GM23338 (cell line): ENCODE measurements at places on chromosomes 13 and 19. TPM values are rescaled to one million over a fixed set of nuclear protein-coding genes. Genes with fewer than 3 reads are reported as not detected.

The SBNO2 gene
- 6.3 and 6.9 TPM in 2 replicates for polyA plus RNA-seq

The SYT3 gene
- polyA plus RNA-seq = 9.5 and 10.0 TPM in 2 replicates

The IFI30 gene
- polyA plus RNA-seq = 31.9 and 34.4 TPM in 2 replicates

The NXNL1 gene
- not detected in 2 replicates for polyA plus RNA-seq

The FUT3 gene
- 0.45 TPM in 1 of 2 replicates, not detected in the other for polyA plus RNA-seq

The SIGLEC8 gene
- not detected in 2 replicates for polyA plus RNA-seq

The LINGO3 gene
- 0.29 and 0.40 TPM in 2 replicates for polyA plus RNA-seq

The TUBA3C gene
- not detected in 2 replicates for polyA plus RNA-seq

The COL5A3 gene
- 0.89 and 1.2 TPM in 2 replicates for polyA plus RNA-seq

The CASP14 gene
- polyA plus RNA-seq = not detected in 2 replicates

The ONECUT3 gene
- polyA plus RNA-seq = not detected in 2 replicates

The ZNF626 gene
- polyA plus RNA-seq = 18.5 and 21.8 TPM in 2 replicates

The ZC3H4 gene
- 26.7 and 29.4 TPM in 2 replicates for polyA plus RNA-seq

The KASH5 gene
- polyA plus RNA-seq = 0.44 TPM in 1 of 2 replicates, not detected in the other

The ZNF317 gene
- polyA plus RNA-seq = 22.7 and 25.2 TPM in 2 replicates

The FFAR3 gene
- polyA plus RNA-seq = not detected in 2 replicates

The OLFM4 gene
- not detected in 2 replicates for polyA plus RNA-seq

The CYP2A6 gene
- 0.39 TPM in 1 of 2 replicates, not detected in the other for polyA plus RNA-seq

The LPAR6 gene
- 1.9 and 2.1 TPM in 2 replicates for polyA plus RNA-seq

The SEMA6B gene
- 5.3 and 6.9 TPM in 2 replicates for polyA plus RNA-seq

The RFX1 gene
- 8.9 and 9.4 TPM in 2 replicates for polyA plus RNA-seq

The AMH gene
- polyA plus RNA-seq = 1.4 and 1.9 TPM in 2 replicates

The GRIN2D gene
- 4.4 and 6.0 TPM in 2 replicates for polyA plus RNA-seq

The IGFLR1 gene
- polyA plus RNA-seq = 17.8 and 18.1 TPM in 2 replicates

The SDHAF1 gene
- 19.9 TPM in 2 replicates for polyA plus RNA-seq

The NCAN gene
- polyA plus RNA-seq = 1.8 and 2.2 TPM in 2 replicates

The RINL gene
- polyA plus RNA-seq = 19.4 and 21.4 TPM in 2 replicates

The TEX26 gene
- not detected in 2 replicates for polyA plus RNA-seq

The LILRB3 gene
- polyA plus RNA-seq = not detected in 2 replicates

The ZNF285 gene
- polyA plus RNA-seq = 1.3 and 1.7 TPM in 2 replicates

The TNFSF9 gene
- polyA plus RNA-seq = 2.6 and 2.8 TPM in 2 replicates

The RPS16 gene
- polyA plus RNA-seq = 1,901 and 2,135 TPM in 2 replicates

The DCT gene
- not detected in 2 replicates for polyA plus RNA-seq

The CGB5 gene
- not detected in 2 replicates for polyA plus RNA-seq

The RGL3 gene
- polyA plus RNA-seq = 48.8 and 49.2 TPM in 2 replicates

The CGB3 gene
- polyA plus RNA-seq = not detected in 2 replicates

The ABCA7 gene
- 27.4 and 30.3 TPM in 2 replicates for polyA plus RNA-seq

The NLRP11 gene
- polyA plus RNA-seq = not detected in 2 replicates

The NTF4 gene
- polyA plus RNA-seq = 2.7 TPM in 2 replicates

The IZUMO4 gene
- 0.57 and 0.82 TPM in 2 replicates for polyA plus RNA-seq

The ZNF541 gene
- 0.05 and 0.26 TPM in 2 replicates for polyA plus RNA-seq

The SLC17A7 gene
- polyA plus RNA-seq = 1.5 TPM in 2 replicates

The GPC6 gene
- polyA plus RNA-seq = 5.5 and 6.4 TPM in 2 replicates

The TEX101 gene
- not detected in 2 replicates for polyA plus RNA-seq

The C5AR2 gene
- polyA plus RNA-seq = not detected in 2 replicates

The COG6 gene
- 5.9 and 10.0 TPM in 2 replicates for polyA plus RNA-seq

The ODAD3 gene
- 6.1 TPM in 2 replicates for polyA plus RNA-seq

The KLK10 gene
- polyA plus RNA-seq = 6.0 and 6.1 TPM in 2 replicates

The FGF21 gene
- polyA plus RNA-seq = 0.78 and 1.1 TPM in 2 replicates

The ZNF471 gene
- polyA plus RNA-seq = 0.63 and 1.1 TPM in 2 replicates

The ERCC1 gene
- 52.3 and 56.3 TPM in 2 replicates for polyA plus RNA-seq

The C1QTNF9 gene
- polyA plus RNA-seq = not detected in 2 replicates

The RAB3A gene
- 20.3 and 24.1 TPM in 2 replicates for polyA plus RNA-seq
